ENCODE measurements at places on chromosomes 6 and 20.

DNA sequence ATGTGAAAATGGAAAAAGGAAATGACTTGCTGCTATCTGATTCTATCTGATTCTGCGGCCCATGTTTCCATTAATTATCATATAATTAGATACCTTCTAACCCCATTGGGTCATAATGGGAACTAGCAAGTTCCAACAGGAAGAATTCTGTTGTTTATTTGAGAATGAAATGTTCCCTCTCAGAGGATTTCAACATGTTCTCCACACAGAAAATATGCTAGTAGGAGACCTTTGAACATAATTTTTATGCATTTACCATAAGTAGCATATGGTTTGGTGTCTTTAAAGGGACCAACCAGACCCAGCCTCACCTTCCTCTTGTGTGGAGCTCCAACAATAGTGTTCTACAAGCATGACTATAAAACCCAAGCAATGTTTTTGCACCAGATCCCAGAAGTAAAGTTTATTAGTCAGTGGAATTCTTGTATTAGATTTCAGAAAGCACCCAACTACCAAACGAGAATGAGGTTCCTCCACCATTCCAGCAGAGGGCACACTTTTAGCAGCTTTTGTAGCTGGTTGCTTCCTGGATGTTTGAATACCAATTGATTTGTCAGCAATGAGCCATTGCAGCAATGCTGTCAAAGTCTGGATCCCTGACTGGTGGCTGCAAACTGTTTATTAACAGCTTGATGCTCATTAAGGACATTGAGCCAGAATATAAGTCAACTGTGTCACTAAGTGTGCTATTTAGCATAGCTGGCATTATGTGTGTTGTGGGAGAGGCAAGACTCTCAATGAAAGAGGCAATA, 143.6 kb upstream of the GJE1 start:
- peak; percentile 23 for DNase-seq

DNA sequence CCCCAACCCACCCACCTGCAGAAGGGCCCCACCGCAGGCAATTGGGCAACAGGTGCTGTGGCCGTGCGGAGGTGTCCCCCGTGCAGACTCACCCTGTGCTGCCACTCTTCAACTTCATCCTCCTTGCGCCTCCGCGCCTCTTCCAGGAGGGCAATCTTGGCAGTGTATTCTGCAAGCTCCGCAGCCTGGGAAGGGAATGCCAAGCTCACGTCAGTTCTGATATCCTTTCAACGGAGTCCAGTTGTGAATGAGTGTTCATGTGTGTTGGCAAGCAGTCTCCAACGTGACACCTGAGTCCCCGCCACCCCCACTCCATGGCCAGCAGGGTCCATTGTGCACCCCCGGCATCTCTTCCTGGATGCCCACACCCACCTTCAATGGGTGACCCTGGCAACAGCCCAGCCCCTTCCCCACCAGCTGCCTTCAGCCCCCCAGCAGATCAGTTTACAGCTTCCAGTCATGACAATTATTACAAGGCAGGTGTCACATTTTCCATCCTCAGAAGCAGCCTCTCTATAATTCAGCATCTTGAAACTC, 49.9 kb downstream of the EZR start:
- peak; percentile 18 for DNase-seq

GRCh38 chr6:6366803-6367202, 46.3 kb upstream of the F13A1 start:
- no peak for DNase-seq

DNA sequence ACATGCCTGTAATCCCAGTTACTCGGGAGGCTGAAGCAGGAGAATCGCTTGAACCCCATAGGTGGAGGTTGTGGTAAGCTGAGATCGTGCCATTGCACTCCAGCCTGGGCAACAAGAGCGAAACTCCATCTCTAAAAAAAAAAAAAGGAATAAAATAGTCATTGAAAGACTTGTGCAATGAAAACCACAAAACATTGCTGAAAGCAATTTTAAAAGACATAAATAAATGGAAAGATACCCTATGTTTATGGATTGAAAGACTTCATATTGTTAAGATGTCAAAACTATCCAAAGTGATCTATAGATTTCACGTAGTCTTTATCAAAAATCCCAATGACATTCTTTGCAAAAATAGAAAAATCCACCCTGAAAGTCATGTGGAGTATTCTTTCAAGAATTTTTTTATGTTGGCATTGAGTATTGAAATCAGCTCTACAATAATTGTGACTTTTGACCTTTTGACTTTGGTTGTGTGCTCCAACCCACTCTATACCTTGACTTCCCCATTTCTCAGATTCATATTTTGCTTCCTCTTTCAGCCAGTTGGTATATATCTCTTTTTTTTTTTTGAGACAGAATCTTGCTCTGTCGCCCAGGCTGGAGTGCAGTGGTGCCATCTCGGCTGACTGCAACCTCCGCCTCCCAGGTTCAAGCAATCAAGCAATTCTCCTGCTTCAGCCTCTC, 45.5 kb upstream of the SLC23A2 start:
- DNase-seq: no peak

GRCh38 chr6:71737953-71738352, 148.4 kb upstream of the RIMS1 start:
- no peak for DNase-seq

DNA sequence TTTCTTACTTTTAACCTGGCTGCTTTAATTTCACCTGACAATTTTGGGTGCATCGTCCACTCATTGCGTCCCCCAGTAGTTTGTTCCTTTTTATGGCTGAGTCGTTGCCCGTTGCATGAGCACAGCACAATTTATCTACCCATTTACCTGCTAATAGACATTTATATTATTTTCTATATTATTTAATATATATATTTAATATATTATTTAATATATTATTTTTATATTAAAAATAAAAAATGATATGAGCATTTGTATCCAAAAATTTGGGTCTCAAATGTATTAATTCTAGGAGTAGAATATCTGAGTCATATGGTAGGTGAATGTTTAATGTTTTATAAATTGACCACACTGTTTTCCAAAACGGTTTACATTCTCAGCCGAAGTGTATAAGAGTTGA, 300.2 kb downstream of the THBS2 start:
- no peak for DNase-seq

Measured in NCI-H1694 treated with DMSO at 0.1 percent for 48 hours (cell line).